Kasumi-1 (cell line): ENCODE measurements at places on chromosomes 2 and 18.

DNA sequence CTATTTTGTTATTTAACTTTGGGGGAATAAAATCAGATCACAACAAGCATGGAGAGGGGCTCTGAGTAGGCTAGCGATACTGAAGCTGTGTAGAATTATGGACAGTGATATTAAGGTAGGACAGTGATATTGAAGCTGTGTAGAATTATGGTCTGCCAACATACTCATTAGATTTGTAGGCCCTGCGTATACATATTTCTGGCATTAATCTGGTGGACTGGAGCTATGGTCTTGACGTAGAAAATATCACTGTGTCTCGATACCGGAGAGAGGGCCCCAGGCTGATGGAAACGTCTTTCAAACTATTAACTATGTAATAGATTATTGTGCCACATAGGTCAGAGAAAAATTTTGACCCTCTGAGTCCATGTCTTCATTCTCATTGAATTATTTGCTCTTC lies 511.4 kb downstream of the ADCYAP1 start:
- no peak for DNase-seq

- DNase-seq: no peak
These were observed 784 bp downstream of the CRACDL start for GRCh38 chr2:98935111-98935770.

GRCh38 chr2:126832014-126832413 lies 66.7 kb upstream of the TEX51 start:
- no peak for DNase-seq

DNA sequence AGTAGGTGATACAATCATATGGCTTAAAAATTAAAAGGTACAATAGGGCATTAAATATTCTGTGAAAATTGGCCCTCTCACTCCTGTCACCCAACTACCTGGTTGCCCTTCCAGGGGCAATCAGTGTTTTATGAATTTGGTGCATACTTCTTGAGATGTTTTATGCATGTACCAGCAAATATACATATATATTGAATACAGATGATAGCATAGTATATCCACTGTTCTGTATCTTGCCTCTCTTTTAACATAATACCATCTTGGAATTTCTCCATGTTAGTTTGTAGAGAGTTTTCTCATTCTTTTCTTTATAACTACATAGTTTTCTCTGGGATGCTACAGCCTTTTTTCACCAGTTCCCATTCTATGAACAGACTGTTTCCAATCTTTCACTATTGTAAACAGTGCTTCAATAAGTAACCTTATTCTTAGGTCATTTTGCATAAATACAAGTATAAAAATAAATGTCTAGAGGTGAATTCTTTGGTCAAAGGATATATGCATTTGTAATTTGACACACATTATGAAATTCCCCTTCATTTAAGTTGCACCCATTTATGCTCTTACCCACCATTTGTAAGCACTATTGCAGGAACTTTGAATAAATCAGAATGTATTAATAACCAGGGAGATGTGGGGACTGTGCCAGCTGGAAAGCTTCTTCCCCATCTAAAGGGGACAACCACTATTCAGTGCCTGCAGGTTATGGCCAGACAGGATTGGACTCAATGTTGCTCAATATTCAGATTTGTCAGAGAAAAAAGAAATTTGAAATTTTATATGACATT lies 225.4 kb downstream of the STK39 start:
- DNase-seq: no peak

- no peak for DNase-seq
These were observed 193.5 kb upstream of the ALKAL2 start for GRCh38 chr2:481388-481787.

DNA sequence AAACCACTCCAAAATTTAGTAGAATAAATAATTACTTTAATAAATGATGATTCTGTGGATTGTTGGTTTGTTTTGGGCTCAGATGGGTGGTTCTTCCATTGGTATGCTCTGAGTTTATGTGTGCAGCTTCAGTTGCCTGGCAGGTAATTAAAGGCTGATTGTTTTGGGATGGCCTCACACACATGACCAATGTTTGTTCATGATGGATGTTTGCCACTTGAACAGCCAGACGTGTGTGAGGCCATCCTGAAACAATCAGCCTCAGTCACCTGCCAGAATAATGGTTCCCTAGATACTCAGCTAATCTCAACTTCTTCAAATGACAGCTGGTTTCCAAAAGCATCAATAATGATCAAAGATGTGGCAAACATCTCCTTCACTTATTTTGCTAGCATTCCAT lies 352.5 kb upstream of the GULP1 start:
- no peak for DNase-seq

DNA sequence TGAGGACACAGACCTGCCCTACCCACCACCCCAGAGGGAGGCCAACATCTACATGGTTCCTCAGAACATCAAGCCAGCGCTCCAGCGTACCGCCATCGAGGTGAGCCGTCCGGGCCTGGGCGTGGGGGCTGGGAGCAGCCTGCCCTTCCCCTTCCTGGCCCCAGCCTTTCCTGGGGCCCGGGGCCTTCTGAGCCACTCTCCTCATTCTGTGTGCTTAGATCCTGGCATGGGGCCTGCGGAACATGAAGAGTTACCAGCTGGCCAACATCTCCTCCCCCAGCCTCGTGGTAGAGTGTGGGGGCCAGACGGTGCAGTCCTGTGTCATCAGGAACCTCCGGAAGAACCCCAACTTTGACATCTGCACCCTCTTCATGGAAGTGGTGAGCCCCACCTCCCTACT lies 157.9 kb downstream of the DYSF start:
- no peak for DNase-seq

- no peak for DNase-seq
These were observed 3.5 kb downstream of the RBM43 start for GRCh38 chr2:151258121-151258520.
